Mammary microvascular endothelial cell (primary cell): ENCODE measurements at places on chromosomes 7 and 10. TPM values are rescaled to one million over a fixed set of nuclear protein-coding genes. Genes with fewer than 3 reads are reported as not detected.

The ARID5B gene
- total RNA-seq = 8.5 and 9.5 TPM in 2 replicates

The TIMM23B gene
- 10.5 and 15.2 TPM in 2 replicates for total RNA-seq

The NCOA4 gene
- 148 and 150 TPM in 2 replicates for total RNA-seq

The LRRC72 gene
- total RNA-seq = not detected in 2 replicates

The PNLIPRP1 gene
- total RNA-seq = not detected in 2 replicates

The RADIL gene
- total RNA-seq = 0.47 and 0.69 TPM in 2 replicates

The CCL24 gene
- not detected in 2 replicates for total RNA-seq

The ABCB1 gene
- total RNA-seq = 41.7 and 42.0 TPM in 2 replicates

The ADARB2 gene
- total RNA-seq = 0.07 and 0.10 TPM in 2 replicates

The CABCOCO1 gene
- total RNA-seq = 0.10 and 0.53 TPM in 2 replicates

The LIPF gene
- not detected in 2 replicates for total RNA-seq

The TUBAL3 gene
- 0.07 and 0.20 TPM in 2 replicates for total RNA-seq

The TBX20 gene
- total RNA-seq = not detected in 2 replicates

The TCAF2 gene
- total RNA-seq = 16.5 and 19.4 TPM in 2 replicates
